Right ventricle myocardium inferior (tissue), 1 donor: ENCODE measurements at places on chromosomes 16 and 17. TPM values are rescaled to one million over a fixed set of nuclear protein-coding genes. Genes with fewer than 3 reads are reported as not detected.

Gene PRKCB
- total RNA-seq: 2.2 TPM

Gene USP32
- total RNA-seq: 32.2 TPM

Gene RDM1
- total RNA-seq: not detected

Gene KIF2B
- total RNA-seq: not detected

Gene CNTD1
- total RNA-seq: 0.30 TPM

Gene NTHL1
- total RNA-seq: 23.3 TPM

Gene PRR11
- 1.5 TPM for total RNA-seq

Gene HSD17B2
- total RNA-seq: not detected

- DNase-seq: no peak
Measured at GRCh38 chr17:76659928-76660655, 16.5 kb upstream of the ST6GALNAC1 start.

GRCh38 chr16:24045641-24046040 lies 209.9 kb downstream of the PRKCB start:
- no peak for DNase-seq

DNA sequence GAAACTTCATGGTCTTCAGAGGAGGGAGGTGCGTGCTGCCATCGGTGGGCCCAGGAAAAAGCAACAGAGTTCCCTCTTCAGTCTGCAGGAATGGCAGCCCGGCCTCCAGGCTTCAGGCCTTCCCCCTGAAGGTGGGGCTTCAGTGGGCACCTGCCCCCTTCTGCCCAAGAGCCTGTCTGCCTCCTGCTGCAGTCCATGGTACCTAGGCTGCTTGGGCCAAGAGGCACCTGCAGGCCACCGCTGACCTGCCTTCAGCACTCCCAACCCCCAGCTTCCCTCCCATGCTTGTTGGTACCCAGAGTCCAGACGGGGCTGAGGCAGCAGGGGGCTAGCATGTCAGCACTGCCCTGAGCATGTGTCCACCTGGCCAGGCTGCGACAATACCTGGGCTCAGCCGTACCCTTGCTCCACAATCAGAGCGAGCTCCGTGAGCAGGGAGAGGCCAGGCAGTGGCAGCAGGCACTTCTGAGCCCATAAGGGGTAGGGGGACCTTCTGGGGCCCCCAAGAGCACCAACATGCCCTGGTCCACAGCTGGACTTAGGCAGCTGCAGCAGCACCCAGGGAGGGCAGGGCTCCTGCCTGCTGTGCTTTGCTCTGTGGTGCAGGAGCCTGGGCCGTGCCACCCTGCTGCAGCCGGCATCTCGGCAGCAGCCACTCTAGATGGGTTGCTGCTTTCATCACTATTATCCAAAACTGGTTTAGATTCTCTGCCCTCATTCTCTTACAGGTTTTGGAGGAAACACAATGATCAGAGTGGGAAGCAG lies 77.2 kb upstream of the AKTIP start:
- no peak for DNase-seq

- DNase-seq: no peak
Measured at GRCh38 chr16:62079236-62079635, 43.0 kb upstream of the CDH8 start.

- no peak for DNase-seq
Measured at GRCh38 chr16:52099382-52099781, 447.6 kb downstream of the TOX3 start.

DNA sequence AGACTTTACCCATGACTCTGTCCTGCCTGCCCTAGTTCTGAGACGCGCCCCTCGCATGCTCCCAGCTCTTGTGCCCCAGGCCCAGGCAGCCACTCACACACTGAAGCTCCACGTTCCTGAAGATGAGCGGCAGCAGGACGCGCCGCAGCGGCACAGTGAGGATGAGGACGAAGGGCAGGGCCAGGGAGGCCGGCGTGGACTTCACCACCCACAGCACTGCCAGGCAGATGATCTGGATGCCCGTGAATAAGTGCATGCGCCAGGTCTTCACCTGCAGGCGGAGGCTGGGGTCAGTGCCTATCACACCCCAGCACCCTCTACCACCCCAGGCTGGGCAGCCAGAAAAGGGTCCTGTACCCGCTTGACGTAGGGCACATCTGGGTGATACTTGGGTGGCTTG lies 16.9 kb downstream of the SLC4A1 start:
- DNase-seq: no peak

DNA sequence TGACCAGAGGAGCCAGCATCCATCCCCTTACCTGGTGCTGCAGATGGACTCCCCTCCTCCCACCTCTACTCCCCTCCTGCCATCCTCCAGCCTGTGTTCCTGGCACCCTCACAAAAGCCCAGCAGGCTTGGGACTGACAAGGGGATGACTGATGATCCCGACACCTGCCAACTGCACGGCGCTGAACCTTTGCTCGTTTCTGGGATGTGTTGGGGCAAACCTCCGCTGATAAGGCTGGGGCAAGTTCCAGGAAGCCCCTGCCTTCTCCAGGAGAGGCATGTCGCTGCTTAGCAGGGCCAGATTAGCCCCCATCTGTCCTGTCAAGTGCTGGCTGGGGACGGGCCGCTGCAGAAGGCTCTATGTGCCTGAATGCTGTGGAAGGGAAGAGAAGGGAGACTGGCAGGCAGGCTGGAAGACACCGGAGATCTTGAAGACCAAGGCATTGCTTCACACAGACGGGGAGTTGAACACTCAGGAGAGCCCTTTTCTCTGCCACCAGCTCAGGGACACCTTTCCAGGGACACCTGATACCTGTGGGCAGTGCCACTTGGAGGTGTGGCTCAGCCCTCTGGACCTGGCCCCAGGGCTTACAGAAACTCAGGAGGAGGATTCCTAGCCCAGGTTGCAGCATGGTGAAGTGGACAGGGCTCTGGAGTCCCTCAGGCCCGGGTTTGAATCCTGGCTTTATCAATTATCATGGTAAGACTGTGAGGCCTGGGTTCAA lies 973 bp upstream of the KRT15 start:
- DNase-seq: no peak

- no peak for DNase-seq
Measured at GRCh38 chr17:64343071-64343774, 47.4 kb downstream of the PECAM1 start.

DNA sequence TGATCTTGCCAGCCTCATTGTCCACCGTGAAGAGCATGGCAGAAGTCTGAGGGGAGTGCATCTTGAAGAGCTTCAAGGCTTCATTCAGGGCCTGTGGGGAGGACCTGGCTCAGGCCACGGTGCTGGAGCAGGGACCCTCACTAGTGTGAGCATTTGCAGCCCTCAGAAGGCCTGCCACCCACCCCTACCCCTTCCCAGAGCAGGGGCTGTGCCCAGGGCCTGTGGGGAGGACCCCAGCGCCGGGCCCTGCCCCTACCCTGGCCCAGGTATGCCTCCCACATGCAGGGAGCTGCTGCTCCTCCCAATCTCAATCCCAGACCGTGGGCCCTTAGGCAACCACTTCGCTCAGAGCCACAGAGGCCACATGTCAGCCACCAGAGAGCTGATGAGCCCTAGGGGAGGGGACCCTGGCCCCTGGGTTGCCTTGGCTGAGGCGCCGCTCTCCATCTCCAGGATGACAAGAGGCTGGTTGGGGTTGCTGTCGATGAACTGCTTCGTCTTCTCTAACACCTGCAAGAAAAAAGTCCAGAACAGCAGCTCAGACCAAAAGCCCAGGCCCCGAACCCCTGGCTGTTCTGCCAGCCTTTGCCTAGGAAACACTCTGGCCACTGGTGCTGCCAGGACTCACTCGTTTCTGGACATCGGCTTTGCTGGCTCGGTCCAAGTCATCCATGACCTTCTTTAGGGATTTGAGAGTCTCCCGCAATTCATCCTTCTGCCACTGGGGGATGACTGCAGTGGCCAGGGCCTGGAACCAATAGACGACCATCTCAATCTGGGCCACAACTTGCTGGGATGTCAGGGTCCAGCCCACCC lies 1.8 kb upstream of the EXOSC6 start:
- no peak for DNase-seq

GRCh38 chr17:82152556-82153294 lies 54.7 kb upstream of the FASN start:
- DNase-seq: no peak

- no peak for DNase-seq
Measured at GRCh38 chr17:7014995-7015958, 2.9 kb downstream of the RNASEK start.

- no peak for DNase-seq
Measured at GRCh38 chr16:4591191-4591590, 23.5 kb downstream of the UBALD1 start.

- no peak for DNase-seq
Measured at GRCh38 chr17:2433696-2434095, 32.8 kb upstream of the MNT start.

DNA sequence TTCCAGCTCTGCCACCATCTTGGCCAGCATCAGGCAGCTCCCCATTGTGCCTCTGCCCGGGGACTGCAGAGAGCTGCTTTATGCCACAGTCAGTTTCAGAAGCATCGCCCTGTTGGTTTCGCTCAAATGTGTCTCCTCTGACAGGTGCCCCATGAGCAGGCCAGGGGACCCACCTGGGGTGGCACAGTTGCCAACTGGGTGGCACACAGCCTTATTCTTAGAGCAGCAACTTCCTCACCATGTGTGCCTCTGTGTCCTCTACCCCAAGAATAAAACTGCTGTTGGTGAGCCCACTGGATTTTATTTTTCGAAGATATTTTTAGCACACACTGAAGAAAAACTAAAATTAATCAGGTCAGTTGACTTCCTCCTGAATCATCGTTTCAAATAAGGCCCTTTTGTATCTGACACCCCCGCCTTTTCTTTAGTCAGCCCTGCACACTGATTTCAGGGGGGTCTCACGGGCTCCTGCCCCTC lies 44.9 kb upstream of the CACNG5 start:
- no peak for DNase-seq

- DNase-seq: no peak
Measured at GRCh38 chr16:4089251-4089810, 26.9 kb downstream of the ADCY9 start.

DNA sequence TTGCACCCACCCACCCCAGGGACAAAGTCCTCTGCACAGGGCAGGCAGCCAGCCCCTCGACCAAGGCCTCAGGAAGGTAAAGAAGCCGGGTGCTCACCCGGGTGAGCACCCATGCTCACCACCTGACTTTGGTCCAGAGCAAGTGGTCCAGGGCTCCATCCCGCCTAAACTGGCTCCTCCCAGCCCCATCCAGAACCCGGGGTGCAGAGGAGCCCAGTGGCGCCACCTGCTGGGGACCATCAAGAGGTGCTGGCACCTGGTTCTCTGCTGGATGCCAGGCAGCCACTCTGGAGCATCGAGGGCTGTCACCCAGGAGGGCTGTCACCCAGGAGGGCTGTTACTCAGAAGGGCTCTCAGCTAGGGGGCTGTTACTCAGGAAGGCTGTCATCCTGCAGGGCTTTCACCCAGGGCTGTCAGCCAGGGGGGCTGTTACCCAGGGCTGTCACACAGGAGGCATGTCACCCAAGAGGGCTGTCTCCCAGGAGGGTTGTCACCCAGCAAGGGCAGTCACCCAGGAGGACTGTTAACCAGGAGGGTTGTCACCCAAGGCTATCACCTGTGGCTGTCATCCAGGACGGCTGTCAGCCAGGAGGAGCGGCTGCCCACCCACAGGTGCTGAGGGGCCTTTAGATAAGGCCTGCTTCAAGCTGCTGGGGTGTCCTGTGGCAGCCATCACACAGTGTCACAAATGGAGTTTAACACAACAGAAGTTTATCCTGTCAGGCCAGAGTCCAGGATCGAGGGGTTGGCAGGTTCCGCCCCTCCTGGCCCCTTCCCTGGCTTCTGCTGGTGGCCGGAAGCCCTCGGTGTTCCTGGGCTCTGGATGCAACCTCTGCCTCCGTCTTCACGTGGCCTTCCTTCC lies 98.5 kb downstream of the TNFRSF13B start:
- no peak for DNase-seq

DNA sequence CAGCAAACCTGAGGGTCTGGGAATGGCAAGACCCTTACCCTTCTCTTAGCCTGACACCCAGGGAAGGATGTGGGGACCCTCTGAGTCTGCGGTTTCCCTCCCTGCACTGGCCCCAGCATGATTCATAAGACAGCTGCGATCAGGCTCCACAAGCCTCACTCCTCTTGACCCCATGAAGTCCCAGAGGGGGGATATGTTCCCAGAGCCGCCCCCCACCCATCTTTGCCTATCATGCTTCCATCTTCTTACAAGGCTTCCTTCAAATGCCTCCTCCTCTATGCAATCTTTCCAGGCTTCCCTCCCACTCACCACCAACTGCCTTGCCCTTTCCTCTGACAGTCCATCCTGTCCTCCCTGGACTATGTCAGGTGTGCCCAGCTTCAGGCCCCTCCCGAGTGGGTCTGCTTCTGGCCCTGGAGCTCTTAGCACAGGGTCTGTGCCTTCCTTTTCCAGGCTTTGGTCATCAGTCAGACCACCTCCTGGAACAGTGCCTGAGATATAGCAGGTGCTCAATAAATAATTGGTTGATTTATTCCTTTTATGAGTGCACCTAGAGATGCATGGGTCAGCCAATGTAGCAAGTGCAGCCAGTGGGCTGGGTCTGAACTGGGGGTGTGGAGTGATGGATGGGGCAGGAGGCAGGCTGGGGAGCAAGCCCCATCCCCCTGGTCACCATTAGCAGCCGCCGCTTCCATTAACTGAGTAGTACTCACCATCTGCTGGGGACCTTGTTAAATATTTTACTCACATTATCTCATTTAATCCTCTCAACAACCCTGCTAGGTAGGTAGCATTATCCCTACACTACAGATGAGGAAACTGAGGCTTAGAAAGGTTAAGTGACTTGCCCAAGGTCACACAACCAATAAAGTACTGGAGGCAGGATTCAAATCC lies 8.4 kb downstream of the DLX3 start:
- DNase-seq: no peak

GRCh38 chr16:86905302-86905701 lies 327.0 kb downstream of the FOXL1 start:
- no peak for DNase-seq

GRCh38 chr17:73343168-73343634 lies 31.4 kb upstream of the CDC42EP4 start:
- DNase-seq: peak; percentile 80

GRCh38 chr17:7548585-7549400 lies at the start of gene TNFSF12:
TSS of gene TNFSF12 (plus strand) at chr17:7549058. CDS start at chr17:7549154, 96 bp downstream.
- peak; percentile 89 for DNase-seq

GRCh38 chr17:34637548-34638525 lies 58.5 kb downstream of the TMEM132E start:
- DNase-seq: peak; percentile 84

DNA sequence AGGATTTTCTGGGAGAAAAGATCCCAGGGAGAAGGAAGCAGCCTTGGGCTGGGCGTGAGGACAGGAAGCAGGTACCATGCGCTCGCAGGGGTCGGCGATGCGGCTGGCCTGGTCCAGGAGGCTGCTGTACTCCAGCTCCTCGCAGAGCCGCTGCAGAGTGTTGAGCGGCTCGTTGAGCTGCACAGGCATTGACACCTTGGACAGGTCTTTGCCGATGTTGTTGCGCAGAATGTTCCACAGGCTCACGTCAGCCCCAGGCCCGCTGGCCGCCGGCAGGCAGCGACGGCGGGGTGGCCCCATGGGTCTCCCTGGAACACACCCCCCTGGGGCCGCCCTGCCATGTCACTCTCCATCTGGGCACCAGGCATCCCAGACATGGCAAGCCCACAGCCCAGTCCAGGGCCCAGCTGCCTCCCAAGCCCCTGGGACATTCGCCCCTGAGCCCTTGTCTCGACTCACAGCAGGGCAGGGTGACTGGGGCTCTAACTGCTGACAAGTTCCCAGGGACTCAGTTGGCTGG lies 8.0 kb downstream of the OSBPL7 start:
- no peak for DNase-seq
